Karpas-422 (cell line): ENCODE measurements at places on chromosomes 13 and 19.
A peak's percentile ranks its signal among the peaks of the same experiment; 100 is the strongest.

DNA sequence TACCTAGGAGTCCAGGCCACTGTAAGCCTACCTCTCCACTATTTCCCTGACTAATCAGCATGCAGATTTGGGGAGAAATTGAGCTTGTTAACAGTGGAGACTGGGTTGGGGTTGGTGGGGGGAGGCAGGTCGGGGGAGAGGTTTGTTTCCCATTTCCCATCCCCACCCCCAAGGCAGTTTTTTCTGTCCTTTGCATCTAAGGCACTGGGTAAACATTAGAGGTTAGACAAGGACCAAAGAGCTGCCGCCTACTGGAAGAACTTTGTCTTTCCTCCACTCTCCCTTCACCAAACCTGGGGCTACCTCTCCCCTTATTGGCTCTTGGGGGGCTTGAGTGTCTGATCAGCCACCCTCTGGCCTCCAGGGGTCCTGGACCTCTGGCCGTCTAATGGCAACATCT, 953 bp downstream of the KCNN4 start:
- H3K27me3 ChIP-seq, result no peaks in the 10 kb centered on the region
- H3K36me3 ChIP-seq, result no peaks in the 10 kb centered on the region
- no peak overlapping the region for H3K4me3 ChIP-seq
- peaks cover 5% of the 10 kb centered on the region; the same call in 1 of the 2 replicates for H3K4me1 ChIP-seq

DNA sequence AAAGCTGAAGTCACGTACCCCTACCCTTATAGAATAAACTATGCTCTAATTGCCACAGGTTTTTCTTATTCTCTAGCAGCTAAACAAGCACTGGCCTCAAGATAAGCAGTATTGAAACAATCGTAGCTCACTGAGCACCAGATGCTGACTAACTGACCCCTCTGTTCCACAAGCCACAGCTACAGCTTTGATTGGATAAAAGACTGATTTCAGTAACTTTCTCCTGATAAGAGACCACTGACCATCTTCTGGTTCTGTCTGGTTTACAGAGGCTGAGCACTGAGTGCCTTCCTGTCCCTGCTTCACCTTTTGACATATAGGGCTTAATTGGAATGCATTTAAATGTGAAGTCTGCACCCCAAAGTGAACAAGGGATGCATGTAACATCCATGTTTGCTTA, 8.4 kb upstream of the RAP2A start:
- H3K27me3 ChIP-seq, result no peaks in the 10 kb centered on the region
- DNase-seq, result no peak

DNA sequence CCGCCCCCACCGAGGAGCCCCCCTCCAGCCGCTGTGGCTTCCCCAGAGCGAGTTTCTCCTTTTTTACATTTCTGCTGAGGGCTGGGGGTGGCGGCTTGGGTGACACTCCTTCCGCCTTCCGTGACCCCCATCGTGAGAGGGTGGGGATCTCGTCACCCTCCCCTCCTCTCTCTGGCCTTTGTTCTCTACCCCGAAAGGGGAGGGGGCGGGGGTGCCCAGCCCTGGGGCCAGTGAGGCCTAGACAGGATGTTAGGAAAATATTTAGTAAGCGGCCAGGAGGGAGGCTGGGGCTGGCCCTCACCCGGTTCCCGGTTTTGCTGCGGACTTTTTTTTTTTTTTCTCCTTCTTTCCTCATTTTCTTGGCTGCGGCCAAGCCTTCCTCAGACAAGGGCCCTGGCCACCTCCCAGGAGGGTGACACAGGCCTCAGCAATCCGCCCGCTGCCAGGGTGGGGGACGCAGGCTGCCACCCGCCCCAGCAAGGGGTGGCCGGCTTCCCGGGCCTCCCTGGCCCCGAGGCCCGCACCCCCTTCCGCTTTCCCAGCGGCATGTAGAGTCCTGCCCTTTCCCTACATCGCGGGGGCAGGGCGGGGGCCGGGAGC, 3.9 kb downstream of the MIDN start:
- DNase-seq, result peak; percentile 50
- peak overlapping the region; percentile 97 for H3K27ac ChIP-seq
- peak overlapping the region; percentile 92 for H3K4me3 ChIP-seq

DNA sequence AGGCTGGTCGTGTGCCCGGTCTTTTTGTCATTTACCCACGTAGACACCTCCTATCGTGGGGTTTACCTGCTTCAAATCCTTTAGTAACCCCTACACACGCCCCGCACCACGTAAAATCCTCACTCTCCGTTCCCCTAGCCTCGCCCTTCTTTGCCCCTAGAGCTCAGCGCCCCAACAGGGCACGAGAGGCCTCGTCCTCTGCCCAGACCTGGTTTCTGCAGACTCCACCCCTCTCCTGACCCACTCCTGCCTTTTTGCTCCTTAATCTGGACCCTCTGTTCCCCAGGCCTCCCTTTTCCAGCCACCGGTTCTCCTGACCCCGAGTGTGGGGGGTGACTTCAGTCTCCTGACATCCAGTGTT, 412 bp downstream of the ZNF528 start:
- 0 out of 2 replicates have a peak, but pooled peaks cover 2% of the 10 kb centered on the region for H3K36me3 ChIP-seq
- H3K27ac ChIP-seq, result no peak overlapping the region
- H3K4me1 ChIP-seq, result 0 out of 2 replicates have a peak, but pooled peaks cover 3% of the 10 kb centered on the region
- DNase-seq, result no peak
- H3K4me3 ChIP-seq, result no peak overlapping the region

DNA sequence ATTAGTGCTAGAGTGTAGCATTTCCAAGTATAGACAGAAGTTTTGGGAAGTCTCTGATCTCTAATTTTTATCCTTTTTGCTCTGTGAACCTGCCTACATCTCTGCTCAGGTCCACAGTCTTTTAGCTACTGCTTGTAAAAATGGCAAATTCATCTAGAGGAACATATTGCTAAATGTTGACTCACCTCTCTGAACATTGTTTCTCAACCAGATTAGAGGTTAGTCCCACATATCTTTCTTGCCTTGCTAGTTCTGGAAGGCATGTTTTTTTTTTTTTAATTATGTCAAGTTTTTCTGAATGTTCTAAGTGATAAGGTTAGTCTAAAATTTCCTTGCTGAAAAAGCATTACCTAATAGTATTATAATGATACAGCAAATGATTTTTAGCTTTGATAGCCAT, 2889.6 kb upstream of the PCDH20 start:
- H3K27me3 ChIP-seq, result no peaks in the 10 kb centered on the region
- no peak for DNase-seq
- no peak overlapping the region for H3K27ac ChIP-seq

DNA sequence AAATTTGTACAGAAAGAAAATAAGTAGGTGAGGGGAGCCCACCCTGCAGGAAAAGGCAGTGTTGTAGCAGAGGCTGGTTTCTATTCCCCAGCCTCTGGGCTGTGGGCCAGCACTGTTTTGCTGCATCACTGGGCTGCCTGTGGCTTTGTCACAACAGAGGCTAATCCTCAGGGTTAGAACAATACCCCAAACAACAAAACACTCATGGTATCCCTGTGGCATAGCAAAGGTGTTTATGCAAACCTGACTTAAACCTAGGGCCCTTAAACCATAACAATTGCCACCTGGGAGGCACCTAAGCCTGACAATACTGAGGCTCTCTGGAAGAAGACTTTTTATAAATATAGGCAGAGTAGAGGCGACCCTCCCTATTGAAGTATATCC, 314.7 kb downstream of the OLFM4 start:
- DNase-seq, result no peak
- no peaks in the 10 kb centered on the region for H3K27me3 ChIP-seq
- H3K4me1 ChIP-seq, result no peaks in the 10 kb centered on the region

- H3K4me1 ChIP-seq, result no peaks in the 10 kb centered on the region
- no peaks in the 10 kb centered on the region for H3K27me3 ChIP-seq
- no peak overlapping the region for H3K27ac ChIP-seq
Measured at GRCh38 chr19:45969676-45970075, 4.0 kb downstream of the NOVA2 start.

- H3K27me3 ChIP-seq, result no peaks in the 10 kb centered on the region
- no peaks in the 10 kb centered on the region for H3K36me3 ChIP-seq
- no peak overlapping the region for H3K27ac ChIP-seq
Measured at GRCh38 chr13:45199711-45200110, 1.1 kb downstream of the KCTD4 start.

- no peak overlapping the region for H3K4me3 ChIP-seq
- H3K27ac ChIP-seq, result no peak overlapping the region
- H3K27me3 ChIP-seq, result no peaks in the 10 kb centered on the region
- no peaks in the 10 kb centered on the region for H3K36me3 ChIP-seq
- no peaks in the 10 kb centered on the region for H3K4me1 ChIP-seq
Measured at GRCh38 chr13:91046715-91047327, 300.7 kb upstream of the MIR17HG start.

DNA sequence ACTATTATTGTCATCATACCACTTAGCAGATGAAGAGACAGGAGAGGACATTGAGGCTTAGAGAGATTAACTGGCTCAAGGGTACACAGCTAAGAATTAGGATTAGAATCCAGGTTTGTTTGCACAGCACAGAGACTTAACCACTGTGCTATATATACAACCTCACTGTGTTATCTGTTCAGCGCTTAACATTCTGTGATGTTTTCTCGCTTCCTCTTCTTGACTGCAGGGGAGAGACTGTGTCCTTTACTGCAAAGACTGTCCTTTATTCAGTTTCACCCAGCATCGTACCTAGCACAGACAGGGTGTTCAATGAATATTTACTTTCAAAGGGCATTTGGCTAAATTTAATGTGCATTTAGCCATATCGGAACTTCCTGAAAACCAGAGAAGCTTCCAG, 54.9 kb upstream of the PCDH8 start:
- H3K4me3 ChIP-seq, result peak overlapping the region; percentile 6; the same call in 1 of the 2 replicates
- H3K36me3 ChIP-seq, result no peaks in the 10 kb centered on the region
- no peak overlapping the region for H3K27ac ChIP-seq
- peaks cover 23% of the 10 kb centered on the region for H3K4me1 ChIP-seq

- H3K36me3 ChIP-seq, result no peaks in the 10 kb centered on the region
- no peak for DNase-seq
- no peaks in the 10 kb centered on the region for H3K4me1 ChIP-seq
- H3K4me3 ChIP-seq, result no peak overlapping the region
- no peak overlapping the region for H3K27ac ChIP-seq
Measured at GRCh38 chr19:31317570-31317969, 31.7 kb downstream of the TSHZ3 start.
